Omental fat pad (tissue), 4 donors: ENCODE measurements at places on chromosomes 7 and 10. TPM values are rescaled to one million over a fixed set of nuclear protein-coding genes. Genes with fewer than 3 reads are reported as not detected.

- DNase-seq, result no peak
These were observed 24.4 kb downstream of the GNG11 start for GRCh38 chr7:93945756-93946535.

DNA sequence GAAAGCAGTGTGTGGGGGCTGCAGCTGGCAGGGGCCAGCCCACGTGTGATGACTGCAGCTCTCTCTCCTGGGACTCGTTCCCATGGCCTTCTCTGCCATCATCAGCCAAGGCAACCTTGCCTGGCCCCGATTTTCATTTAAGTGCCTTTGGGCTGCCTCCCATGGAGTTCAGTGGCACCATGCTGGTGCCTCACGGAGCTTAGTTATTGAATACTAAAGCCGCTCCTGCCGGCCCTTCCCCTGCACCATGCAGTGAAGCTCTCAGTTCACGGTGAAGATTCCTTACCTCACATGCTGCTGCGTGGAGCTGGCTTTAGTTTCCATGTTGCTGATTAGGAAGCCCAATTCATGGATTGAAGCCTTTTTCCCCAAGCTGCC is 141.5 kb upstream of the EEPD1 start:
- DNase-seq, result no peak

DNA sequence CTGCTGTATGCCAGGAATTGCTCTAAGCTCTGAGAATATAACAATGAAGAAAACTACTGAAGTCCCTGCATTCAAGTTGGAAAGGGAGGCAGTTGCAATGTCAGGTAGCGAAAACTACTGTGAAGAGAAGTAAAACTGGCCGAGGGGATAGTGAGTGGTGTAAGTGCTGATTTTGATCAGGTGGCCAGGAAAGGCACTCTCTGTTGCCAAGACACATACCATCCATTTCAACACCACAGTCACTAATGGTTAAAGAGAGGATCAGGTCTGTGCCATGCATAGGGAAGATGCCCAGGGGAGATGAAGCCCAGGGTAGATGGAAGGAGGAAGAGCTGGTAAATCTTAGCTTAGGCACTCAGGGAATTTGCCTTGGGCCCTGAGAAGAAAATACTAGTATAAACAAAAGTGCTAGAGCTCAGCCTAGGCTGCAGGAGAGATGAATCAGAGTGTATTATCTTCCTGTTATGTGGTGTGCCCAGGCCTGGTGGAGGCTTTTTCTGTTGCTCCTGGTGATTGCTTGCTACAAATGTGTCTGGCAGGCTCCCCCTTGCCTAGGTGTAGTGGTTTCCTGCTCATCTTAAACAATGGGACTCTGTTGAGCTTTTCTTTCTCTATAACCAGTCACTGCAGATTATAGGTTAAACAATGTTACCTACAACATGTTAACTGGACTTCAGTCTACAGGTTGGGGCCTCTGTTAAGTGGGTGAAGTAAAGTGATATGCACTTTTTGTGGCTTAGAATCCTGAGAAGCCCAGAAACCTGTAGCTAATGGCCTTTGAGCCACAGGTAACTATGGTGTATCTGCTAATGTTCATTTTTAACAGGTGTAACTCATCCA is 125.5 kb downstream of the LRRC4 start:
- DNase-seq, result no peak

Gene CPVL
- total RNA-seq, result 28.8 TPM

Gene GDF10
- 2.4 TPM for total RNA-seq

Gene RSPH10B
- total RNA-seq, result not detected

- no peak for DNase-seq
These were observed 191.9 kb downstream of the SFMBT2 start for GRCh38 chr10:7218968-7219367.
